ENCODE measurements at places on chromosomes 4 and X.
A peak's percentile ranks its signal among the peaks of the same experiment; 100 is the strongest.

DNA sequence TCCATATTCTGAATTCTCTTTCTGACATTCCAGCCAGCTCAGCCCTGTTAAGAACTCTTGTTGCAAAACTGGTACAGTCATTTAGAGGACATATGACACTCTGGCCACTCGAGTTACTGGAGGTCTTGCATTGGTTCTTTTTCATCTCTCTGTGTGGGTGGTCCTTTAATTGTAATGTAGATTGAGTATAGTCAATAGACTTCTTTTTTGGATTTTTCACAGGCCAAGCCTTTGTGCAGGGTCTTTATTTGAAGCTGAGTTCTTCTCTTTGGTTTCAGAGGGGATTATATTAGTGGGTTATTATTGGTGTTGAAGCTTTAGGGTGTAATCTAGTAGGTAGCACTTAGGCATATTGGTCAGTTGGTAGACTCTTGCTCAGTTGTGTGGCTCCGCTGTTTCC lies 118.0 kb upstream of the GIMD1 start:
- DNase-seq, result no peak

DNA sequence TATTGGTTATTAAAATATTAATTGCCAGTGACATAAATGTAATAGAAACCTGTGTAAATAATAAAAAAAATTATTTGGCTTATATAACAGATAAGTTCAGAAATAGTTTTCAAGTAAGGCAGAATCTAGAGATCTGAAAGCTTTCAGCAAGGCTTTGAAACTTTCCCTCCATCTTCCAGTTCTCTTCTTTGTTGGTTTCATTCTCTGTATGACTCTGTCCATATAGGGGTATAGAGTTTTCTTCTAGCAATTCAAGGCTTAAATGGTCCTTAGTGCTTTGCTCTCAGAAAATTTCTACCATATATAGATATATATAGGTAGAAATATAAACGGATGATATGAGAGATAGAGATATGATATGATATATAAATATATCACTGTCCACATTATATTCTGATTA lies 160.5 kb upstream of the GABRA2 start:
- no peak for DNase-seq

DNA sequence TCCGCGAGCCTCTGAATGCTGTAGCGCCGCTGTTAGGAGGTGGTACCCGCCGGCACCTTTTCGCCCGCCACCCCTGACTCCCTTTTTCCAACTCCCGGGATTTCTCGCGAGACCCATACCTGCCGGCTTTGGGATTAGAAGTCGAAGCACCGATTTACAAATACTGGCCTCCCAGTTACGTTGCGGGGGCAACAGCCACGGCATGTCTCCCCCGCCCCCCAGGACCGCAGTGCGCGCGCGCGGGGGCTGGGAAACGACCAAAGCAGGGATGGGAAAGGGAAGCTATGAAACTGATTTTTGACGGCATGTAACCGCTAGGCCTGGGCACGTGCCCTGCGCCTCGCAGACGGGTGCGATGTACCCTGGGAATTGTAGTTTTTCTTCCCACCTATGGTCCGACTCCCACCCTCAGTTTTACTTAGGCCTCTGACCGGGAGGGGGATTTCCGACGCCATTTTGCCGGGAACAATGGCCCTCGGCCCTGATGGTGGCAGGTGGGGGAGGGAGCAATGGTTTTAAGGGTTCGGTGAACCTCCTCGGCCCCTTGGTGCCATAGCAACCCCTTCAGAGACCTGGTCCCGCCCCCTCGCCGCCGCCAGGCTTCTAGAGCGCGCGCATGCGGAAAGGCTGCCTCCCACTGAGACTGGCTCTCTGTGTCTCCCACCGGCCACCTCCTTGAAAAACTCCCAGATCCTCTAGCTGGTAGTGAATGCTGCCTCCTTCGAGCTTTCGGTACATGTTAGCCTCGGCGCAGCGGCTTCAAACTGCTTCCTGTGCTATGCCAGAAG lies 772 bp upstream of the WNK3 start:
- peak; percentile 75 for DNase-seq

GRCh38 chr4:114780205-114780604 lies 181.6 kb downstream of the UGT8 start:
- peak; percentile 34 for DNase-seq

GRCh38 chrX:136028383-136028984 lies 43.2 kb downstream of the SLC9A6 start:
- peak; percentile 64 for DNase-seq

- DNase-seq, result no peak
Observed at GRCh38 chrX:139126493-139126892, 404.0 kb upstream of the F9 start.

GRCh38 chrX:96147681-96148080 lies 537.0 kb upstream of the DIAPH2 start:
- no peak for DNase-seq
